Activated CD8-positive, alpha-beta memory T cell treated with anti-CD3 and anti-CD28 coated beads for 1 hour (primary cell): ENCODE measurements at places on chromosomes 3 and 15.

DNA sequence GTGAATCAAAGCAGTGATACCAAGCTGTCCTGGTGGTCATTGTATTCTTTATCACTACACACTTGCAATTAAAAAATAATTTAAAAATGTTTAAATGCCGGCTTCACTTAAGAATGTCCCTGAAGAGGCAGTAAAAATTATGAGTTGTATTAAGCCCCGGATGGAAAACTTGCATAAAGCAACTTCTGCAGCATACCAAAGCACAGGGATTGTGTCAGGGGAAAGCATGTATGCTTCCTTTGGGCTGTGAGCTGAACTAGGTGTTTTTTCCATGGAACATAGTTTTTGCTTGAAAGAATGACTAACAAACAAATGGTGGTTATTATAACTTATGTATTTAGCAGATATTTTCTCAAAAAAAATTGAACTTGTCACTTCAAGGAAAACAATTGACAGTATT, 143.1 kb downstream of the ARNT2 start:
- no peak for DNase-seq

- DNase-seq: no peak
Measured at GRCh38 chr15:37097144-37097919, 3.0 kb downstream of the MEIS2 start.

DNA sequence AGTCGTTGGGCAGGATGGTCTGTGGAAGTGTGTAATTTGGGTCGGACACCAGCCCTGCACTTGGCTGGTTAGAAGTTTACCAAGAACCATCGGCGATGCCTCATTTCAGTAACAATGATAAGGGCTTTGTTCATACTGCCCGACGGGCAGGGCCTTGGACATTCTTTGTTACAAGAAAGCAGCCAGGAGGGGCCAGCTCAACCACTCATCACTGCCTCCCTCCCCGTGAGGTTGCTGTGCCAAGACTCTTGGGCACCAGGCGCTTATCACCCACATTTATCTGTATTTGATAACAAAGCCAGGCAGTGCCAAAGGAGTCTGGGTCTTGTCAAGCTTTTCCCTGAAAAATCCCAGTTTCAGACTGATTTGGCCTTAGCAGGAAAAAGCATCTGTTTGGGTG, 235.0 kb downstream of the ADAMTS17 start:
- no peak for DNase-seq

- DNase-seq: no peak
Measured at GRCh38 chr3:172713316-172713715, 2.4 kb upstream of the NCEH1 start.

DNA sequence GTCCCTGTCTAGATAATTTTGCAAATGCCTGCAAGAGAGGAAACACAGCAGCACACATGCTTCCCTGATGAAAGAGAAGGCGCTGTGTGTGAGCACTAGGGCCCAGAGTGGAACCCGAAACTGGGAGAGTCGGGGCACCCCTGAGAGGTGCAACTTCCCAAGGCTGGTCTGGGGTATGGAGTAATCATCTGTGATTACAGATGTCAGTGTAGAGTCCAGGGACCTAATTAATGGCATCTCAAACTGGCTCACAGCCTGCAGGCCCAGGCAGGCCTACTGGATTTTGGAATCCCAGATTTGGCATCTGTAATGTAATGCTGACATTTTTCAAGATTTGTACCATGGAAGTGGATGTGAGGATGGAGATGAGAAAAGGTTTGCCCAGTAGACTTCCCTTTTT, 29.4 kb downstream of the PGPEP1L start:
- DNase-seq: no peak

DNA sequence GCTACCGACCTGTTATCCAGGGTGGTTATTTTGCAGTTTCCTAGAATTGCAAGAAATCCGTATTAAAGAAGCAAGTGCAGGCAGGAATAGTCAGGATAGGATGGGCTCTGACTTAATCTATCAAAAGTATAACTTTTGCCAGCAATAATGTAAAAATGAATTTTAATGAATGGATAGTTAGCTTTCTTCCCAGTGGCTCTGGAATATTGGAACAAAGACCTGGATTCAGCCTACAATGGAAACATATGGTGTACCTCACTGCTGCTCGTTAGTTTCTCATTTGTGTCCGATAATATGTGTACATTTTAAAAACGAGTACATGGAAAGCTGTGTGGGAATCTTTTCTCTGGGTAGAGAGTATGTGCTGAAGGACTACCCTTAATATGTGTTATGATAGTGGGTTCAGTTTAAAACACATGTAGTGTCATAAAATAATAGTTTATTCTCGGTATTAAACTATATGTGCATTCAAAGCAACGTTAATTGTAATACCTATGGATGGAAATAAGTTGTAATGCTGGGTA, 805 bp downstream of the SERPINI1 start:
- no peak for DNase-seq

DNA sequence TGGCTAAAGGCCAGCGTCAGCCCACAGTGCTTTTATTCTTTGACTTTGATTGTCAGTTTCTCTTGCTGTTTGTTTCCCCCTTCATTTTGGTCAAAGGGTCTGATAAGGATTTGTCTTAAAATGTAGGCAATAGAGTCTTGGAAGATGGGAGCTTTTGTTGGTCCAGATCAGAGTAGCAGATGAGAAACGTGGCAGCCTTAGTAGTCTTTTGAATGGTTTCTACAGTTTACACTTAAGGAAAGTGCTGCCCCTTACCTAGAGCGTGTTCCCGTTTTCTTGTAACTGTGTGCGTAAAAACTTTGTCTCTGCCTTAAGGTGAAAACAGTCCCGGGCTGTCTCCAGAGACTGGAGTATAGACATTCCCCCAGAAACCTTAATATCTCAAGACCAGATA, 630 bp downstream of the LXN start:
- no peak for DNase-seq

DNA sequence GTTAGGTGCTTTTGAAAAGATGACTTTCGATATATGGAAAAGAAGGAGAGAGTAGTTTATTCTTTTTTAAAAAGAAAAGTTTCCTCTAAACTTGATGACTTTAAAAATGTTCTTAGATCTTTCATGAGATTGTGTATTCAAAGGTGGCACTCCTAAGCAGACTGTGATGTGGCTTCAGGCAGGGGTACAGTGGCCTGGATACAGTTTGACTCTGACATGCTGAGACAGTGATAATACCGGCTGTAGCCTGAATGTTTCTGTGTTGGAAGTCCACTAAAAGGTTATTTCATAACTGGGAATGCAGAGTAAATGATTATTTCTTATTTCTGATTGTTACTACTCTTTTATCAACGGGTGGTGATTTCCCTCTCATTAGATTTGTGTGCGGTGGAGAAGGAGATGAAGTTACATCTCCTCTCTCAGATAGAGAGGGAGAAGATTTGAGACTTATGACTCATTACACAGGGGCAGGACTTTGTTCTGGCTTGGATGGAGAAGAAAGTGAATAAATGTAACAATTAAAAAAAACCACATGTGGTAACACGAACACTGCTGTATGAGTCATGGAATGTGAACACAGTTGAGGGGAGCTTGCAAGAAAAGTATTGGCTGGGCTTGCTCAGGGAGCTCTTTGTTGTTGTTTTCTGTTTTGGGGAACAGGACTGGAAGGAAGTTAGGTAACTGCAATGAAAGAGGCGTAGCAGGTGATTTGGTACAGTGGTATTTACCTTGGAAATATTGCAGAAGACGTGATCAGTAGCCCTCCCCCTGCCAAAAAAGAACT, 21.6 kb downstream of the SPTSSB start:
- DNase-seq: no peak

GRCh38 chr15:78069462-78070029, 8.0 kb downstream of the TBC1D2B start:
- DNase-seq: no peak

GRCh38 chr15:58058073-58058472, 7.4 kb downstream of the ALDH1A2 start:
- no peak for DNase-seq

GRCh38 chr15:29676961-29677402, 145.3 kb downstream of the TJP1 start:
- no peak for DNase-seq

DNA sequence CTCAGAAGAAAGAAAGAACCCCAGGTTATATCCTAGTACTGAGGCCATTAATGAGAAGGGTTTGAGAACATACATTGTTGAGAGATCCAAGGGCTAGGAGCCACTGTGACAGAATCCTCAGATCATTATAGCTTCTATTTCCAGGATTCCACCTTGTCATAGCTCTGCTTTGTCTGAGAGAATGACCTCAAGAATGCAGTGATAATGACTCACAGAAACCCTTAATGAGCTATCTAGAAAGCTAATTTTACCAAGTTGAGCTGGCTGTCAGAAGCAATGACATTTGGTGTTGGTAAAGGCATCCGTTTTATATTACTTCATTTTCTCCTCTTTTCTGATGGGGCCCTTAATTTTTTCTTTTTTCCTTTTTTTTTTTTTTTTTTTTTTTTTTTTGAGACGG, 10.9 kb downstream of the TRIP4 start:
- no peak for DNase-seq

DNA sequence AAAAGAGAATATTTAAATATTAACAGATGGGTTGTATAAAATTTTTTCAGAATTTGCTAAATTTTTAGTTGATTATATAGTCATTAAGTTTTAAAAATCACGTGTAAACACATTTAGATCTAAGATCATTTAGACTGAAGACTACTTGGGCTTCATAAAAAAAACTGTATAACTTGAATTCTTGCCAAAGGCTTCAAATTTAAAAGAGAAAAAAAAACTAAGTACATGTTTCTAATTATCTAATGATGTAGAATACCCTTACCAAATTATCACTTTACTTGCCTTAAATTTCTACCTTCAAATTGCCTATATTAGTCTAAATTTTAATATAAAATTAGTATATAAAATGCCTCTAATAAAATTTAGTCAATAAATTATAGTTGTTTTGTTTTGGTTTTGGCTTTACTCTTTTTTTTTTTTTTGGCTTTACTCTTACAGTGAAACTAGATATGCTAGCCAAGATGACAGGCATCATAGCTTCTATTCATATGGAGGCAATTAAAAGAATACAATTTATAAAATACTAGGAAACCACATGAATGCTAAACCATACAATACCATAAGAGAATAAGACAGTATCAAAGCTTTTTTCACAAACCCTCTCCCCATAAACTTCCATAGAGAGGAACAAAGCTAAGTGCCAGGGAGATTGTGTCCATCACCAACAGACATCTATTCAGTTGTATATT, 183.1 kb upstream of the KCNMB2 start:
- no peak for DNase-seq

GRCh38 chr15:51025454-51025846, 69.3 kb downstream of the TNFAIP8L3 start:
- no peak for DNase-seq

- DNase-seq: no peak
Measured at GRCh38 chr3:134104031-134104430, 74.3 kb upstream of the SLCO2A1 start.

DNA sequence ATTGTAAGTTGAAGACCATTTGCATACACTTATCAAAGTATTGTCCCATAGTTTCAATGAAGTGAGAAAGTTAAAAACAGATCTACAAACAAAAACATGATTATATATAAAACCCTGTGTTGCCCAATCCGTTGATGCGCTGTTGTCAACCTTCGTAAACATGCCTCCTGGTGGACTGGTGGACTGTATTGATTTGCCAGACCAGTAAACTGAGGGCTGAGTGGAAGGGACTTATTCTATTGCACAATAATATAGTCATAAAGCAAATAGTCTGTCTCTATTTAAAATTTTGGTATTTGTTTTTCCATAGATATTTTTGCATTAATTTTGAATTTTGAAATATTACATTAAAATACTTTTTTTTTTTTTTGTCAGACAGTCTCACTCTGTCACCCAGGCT, 102.5 kb downstream of the GAP43 start:
- DNase-seq: no peak

DNA sequence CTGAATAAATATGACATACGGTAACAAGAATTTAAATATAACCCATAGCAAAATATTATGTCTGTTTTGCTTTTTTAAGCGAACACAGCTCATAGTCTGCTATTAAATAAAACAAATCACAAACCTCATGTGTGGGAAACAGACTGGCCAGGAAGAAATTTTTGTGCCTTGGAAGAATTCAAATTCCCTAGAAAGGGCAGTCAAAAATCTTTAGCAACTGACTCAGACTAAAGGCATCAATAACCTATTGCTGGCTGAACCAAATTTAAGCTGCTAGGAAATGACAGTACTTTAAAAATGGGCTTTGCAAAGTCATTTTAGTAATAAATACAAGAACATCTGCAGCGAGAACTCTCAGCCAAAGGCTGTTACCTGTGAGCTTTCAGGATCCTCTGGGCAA, 151.4 kb downstream of the PLD1 start:
- DNase-seq: no peak
